ENCODE measurements at places on chromosomes 7 and 10. TPM values are rescaled to one million over a fixed set of nuclear protein-coding genes. Genes with fewer than 3 reads are reported as not detected.

DNA sequence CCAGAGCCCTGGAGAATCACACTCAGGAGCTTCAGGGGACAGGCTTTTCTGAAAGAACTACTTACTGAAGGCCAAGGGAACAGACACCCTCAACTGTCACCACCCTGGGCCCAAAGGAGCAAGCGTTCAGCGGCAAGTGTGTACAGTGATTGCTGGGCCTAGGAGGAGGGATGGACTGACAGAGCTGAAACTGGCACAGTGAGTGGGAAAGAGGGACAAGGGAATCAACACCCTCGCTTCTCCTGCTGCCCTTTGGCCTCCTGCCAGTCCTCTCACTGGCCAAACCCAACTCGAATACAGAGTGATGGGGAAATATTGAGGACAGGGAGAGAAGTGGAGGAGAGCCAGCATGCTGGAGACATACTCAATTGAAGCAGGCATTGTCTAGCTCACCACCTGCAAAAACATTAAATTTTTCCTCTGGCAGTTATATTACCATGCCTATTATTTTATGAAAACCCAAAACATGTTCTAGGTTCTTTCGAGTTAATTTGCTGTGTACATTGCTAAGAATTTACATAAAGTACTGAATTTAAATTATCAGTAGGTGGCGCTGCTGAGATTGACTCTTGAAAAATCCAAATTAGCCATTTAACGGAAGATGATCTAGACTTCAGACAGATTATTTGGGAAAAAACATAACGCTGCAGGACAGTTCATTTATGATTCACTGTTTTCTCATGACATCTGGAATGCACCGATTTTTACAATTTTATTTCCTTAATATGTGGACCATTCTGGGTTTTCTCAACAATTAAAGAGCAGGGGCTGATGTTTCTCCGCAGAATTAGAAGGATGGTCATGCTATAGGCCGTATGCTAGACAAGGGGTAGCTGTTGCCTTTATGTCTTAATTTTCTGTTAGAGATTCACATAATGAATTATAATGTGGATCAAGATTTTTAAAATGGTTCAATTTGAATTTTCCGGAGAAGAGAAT lies 14.7 kb upstream of the TMEM236 start:
- H3K27ac ChIP-seq = no peak overlapping the region
- no peaks in the 10 kb centered on the region for H3K36me3 ChIP-seq
- no peak for DNase-seq
- H3K4me3 ChIP-seq = no peak overlapping the region
- peaks cover 6% of the 10 kb centered on the region for H3K4me1 ChIP-seq

CTTNBP2 gene
- 11.1 TPM for total RNA-seq

DNA sequence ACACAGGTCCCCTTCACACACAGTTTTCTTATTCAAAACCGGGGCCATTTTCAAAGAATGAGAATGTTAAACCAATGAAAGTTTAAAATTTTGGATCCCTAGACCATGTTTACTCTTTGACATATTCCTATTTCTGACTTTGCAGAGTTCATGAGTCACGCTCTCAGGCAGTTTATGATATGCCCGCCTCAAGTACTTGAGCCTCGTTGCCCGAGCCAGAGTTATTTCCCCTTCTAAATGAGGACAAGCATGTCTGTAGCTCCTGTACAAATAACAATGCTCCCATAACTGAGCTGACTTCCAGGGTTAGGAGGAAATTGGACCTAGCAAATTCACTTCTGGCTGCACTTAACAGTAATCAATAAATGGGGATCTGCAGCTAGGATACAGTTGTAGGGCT lies 87.9 kb upstream of the PDE1C start:
- peaks cover 14% of the 10 kb centered on the region for H3K4me1 ChIP-seq
- H3K4me3 ChIP-seq = no peak overlapping the region
- H3K27ac ChIP-seq = no peak overlapping the region
- H3K36me3 ChIP-seq = no peaks in the 10 kb centered on the region
- no peaks in the 10 kb centered on the region for H3K27me3 ChIP-seq

GRCh38 chr10:20990604-20991003 lies 93.5 kb upstream of the NEBL start:
- no peaks in the 10 kb centered on the region for H3K27me3 ChIP-seq
- no peak for DNase-seq
- H3K36me3 ChIP-seq = no peaks in the 10 kb centered on the region

KCNMA1 gene
- total RNA-seq = 292 TPM
